Stimulated activated naive B cell treated with anti-CD40 and anti-IgM and Interleukin-4, amounts not matched to agents 10 μg/mL and 1 μg/mL and 100 μg/mL, for 72 hours (primary cell): ENCODE measurements at places on chromosomes 7 and 10.

GRCh38 chr10:61188691-61189090 is 244.7 kb upstream of the RHOBTB1 start:
- no peaks in the 10 kb centered on the region for H3K4me1 ChIP-seq
- H3K27me3 ChIP-seq: no peaks in the 10 kb centered on the region
- DNase-seq: no peak
- no peaks in the 10 kb centered on the region for H3K36me3 ChIP-seq
- H3K4me3 ChIP-seq: no peak overlapping the region
- no peak overlapping the region for H3K27ac ChIP-seq

DNA sequence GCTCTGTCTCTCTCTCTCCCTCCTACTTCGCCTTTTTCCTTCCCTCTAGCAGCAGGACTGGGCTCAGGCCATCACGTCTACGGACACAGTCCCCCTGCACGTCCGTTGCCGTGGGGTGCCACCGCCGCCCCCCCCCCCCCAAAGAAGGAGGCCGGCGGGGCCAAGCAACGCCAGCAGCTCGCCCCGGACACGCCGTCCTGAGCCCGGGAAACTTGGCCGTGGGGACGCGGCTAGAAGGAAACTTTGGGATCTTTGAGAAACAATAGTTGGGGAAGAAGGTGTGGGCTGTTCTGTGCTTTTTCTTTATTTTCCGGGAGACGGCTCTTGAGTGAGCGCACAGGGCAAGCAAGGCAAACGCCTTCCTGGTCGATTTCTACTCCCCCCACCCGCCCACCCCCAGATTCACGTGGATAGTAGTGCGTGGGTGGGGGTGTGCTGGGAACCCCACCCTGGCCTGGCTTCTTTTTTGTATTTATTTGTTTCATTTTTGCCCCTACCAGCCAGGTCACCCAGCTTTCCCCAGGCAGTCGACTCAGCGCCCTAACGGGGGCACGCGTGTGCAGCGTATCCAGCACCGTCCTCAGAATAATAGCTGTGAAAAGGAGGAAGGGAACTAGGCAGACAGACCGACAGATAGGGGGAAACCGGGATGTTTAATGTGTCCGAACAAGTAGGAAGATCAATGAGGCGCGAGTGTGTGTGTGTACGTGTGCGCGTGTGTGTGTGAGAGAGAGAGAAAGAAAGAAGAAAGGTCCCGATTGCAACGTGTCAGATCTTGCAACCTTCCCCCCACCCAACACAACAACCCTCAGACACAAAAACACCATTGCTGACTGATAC is 1.4 kb downstream of the MXI1 start:
- H3K27ac ChIP-seq: peak overlapping the region; percentile 85
- DNase-seq: no peak
- peak overlapping the region; percentile 94 for H3K4me3 ChIP-seq
- no peaks in the 10 kb centered on the region for H3K27me3 ChIP-seq

DNA sequence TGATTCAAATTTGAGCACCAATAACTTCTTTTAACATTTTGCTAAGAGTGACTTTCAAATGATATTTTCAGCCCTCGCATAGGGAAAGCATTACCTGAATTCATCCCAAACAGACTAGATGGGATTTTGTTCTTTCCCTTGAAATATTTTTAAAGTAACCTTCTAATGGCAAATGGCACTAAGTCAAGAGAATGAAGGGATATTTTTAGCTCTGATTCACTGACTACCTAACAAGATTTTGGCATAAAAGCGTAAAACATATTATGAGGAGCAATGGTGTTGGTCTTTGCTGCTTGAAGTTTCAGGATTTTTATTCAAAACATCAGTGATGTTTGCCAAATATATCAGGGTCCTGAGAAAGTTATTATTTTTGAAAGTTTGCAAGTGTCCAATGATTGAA is 290.3 kb downstream of the CDK14 start:
- no peak overlapping the region for H3K4me3 ChIP-seq
- H3K27ac ChIP-seq: no peak overlapping the region
- H3K27me3 ChIP-seq: no peaks in the 10 kb centered on the region
- H3K4me1 ChIP-seq: peaks cover 23% of the 10 kb centered on the region

- no peak overlapping the region for H3K27ac ChIP-seq
- H3K27me3 ChIP-seq: no peaks in the 10 kb centered on the region
- no peak overlapping the region for H3K4me3 ChIP-seq
- DNase-seq: no peak
- no peaks in the 10 kb centered on the region for H3K4me1 ChIP-seq
Measured at GRCh38 chr7:109893231-109893630, 1197.7 kb upstream of the LRRN3 start.

- no peak overlapping the region for H3K27ac ChIP-seq
- H3K4me3 ChIP-seq: no peak overlapping the region
- peaks cover 6% of the 10 kb centered on the region for H3K27me3 ChIP-seq
- DNase-seq: no peak
Measured at GRCh38 chr10:120355425-120355824, 101.6 kb upstream of the PLPP4 start.

- H3K36me3 ChIP-seq: peaks cover 24% of the 10 kb centered on the region
- no peak overlapping the region for H3K4me3 ChIP-seq
- H3K4me1 ChIP-seq: peaks cover 17% of the 10 kb centered on the region
Measured at GRCh38 chr7:27590416-27590815, 72.3 kb downstream of the HIBADH start.

DNA sequence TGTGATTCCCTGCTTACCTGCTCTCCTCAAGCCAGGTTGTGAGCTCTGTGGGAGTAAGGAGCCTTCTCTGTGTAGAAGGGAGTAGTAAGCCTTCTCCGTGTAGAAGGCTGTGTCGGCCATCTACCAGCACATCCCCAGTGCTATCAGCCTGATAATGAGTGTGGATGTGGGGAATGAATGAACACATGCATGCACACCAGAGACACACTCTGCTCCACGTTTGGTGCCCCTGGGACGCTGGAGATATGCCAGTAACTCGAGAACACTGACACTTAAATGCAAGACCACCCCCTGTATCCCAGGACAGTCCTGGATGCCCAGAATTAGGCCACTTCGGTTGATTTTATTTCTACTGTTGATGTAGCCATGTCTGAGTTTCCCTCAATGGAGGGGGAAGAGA is 21.1 kb upstream of the GPR26 start:
- no peak overlapping the region for H3K27ac ChIP-seq
- H3K27me3 ChIP-seq: peaks cover 40% of the 10 kb centered on the region
- DNase-seq: no peak
- H3K4me1 ChIP-seq: no peaks in the 10 kb centered on the region

DNA sequence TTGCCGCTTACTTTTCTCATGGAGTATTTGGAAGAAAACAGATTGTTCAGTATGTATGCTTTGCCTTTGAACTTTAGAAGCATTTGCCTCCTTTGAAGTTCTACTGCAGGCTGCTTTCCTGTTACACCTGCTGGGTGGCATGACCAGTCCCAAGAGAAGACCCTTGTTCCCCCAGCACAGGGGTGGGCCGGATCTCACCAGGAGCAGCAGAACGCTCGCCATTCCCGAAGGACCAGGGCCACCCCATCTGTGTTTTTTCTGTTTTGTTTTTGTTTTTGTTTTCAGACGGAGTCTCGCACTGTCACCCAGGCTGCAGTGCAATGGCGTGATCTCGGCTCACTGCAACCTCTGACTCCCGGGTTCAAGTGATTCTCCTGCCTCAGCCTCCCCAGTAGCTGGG is 493.6 kb downstream of the PTPRN2 start:
- no peak for DNase-seq
- H3K4me3 ChIP-seq: no peak overlapping the region
- no peaks in the 10 kb centered on the region for H3K4me1 ChIP-seq
- H3K27ac ChIP-seq: no peak overlapping the region
- no peaks in the 10 kb centered on the region for H3K36me3 ChIP-seq

DNA sequence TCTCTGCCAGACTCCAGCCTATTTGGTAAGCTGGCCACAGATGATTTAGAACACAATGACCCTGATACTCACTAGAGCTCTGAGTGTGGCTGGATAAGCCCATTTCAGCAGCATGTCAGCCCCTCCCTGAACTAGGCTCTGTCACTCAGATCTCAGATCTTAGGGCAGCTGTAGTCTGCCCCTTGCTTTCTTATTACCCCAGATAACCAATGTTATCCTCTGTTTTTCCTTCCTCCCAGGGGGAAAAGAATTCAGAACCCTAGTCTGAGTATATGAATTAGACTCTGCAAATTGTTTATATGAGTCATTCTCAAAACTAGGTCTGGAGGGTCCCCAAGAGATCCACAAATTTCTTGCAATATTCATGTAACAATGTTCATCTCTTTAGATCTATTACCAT is 286.2 kb downstream of the KCNMA1 start:
- no peaks in the 10 kb centered on the region for H3K36me3 ChIP-seq
- no peak overlapping the region for H3K27ac ChIP-seq
- no peak overlapping the region for H3K4me3 ChIP-seq

DNA sequence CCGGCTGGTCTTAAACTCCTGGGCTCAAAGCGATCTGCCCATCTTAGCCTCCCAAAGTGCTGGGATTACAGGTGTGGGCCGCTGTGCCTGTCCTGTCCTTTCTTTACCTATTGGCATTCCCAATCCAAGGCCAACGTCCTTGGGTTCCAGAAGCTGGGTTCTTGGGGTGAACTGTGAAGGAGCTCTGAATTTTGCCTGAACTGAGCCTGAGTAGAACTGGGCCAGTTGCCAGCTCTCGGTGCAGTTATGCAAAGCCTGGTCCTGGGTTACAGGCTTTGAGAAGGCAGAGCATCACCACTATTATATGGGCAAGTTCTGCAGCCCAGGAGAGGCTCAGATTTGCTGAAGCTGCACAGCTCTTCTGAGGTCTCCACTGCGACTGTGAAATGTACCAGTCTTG is 24.6 kb upstream of the SH2D4B start:
- no peaks in the 10 kb centered on the region for H3K27me3 ChIP-seq
- DNase-seq: no peak
- H3K36me3 ChIP-seq: peaks cover 38% of the 10 kb centered on the region
- peaks cover 12% of the 10 kb centered on the region for H3K4me1 ChIP-seq

GRCh38 chr10:122285506-122286444 is 14.7 kb downstream of the BTBD16 start:
- H3K4me3 ChIP-seq: no peak overlapping the region
- peaks cover 38% of the 10 kb centered on the region for H3K27me3 ChIP-seq
- DNase-seq: no peak
